ENCODE measurements at places on chromosomes 7 and 10.
A peak's percentile ranks its signal among the peaks of the same experiment; 100 is the strongest.

DNA sequence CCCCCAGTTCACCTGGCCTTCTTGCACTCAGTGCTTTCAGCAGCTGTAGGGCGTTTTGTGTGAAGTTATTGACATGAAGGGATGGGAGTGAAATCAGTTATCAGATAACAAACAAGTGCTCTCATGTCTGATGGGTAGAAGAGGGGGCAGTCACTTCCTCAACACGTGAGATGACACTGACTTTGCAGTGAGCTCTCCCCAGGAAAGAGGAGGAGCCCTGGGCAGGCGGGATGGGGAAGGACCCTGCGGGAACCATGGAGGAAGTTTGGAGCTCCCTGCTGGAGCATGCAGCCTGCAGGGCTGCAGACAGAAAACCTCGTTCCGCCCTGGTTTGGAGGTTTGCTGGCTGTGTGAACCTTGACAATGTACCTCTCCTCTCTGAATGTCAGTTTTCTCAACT, 38.7 kb downstream of the GPR26 start:
- DNase-seq: no peak

GRCh38 chr7:30743371-30744074, 8.4 kb upstream of the INMT start:
- DNase-seq: no peak

- no peak for DNase-seq
Observed at GRCh38 chr10:64505501-64505900, 984.3 kb downstream of the REEP3 start.

DNA sequence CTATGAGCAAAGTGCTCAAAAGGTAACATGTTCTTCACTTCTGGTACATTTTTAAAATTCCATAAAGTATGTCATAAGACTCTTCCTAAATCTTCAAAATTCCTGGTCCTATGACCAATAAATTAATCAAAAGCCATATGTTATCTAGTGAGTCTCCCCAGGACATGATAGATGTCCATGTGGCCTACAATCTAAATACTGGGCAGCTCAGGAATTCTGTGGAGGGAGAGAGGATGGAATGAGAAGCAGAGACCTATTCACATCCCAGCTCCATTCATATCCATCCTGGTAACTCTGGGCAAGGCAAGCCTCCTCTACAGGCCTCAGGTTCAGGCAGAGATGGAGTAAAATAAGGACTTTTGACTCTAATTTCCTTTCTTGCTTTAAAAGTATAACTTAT, 224.8 kb downstream of the MTERF1 start:
- no peak for DNase-seq

GRCh38 chr10:110399106-110399964, 94.6 kb upstream of the SMNDC1 start:
- no peak for DNase-seq

DNA sequence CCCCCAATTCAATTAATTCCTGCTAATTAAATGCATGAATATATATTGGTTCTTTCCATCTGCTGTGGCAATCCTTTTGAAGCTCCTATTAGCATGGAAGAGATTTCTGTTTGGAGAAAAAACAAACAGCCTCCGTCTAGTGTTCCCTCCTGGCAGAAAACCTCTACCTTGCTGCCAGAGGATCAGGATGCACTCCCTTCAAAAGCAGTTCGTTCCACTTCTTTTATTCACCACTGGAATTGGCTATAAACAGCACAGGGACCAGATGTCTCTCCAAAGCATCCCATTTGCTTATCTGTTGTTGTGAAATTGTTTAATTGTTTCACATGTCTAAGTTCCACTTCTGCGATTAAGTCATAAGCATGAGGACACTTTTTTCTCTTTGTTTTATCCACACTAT, 77.8 kb upstream of the PTN start:
- DNase-seq: no peak

GRCh38 chr7:55124989-55125875, 106.4 kb downstream of the EGFR start:
- DNase-seq: no peak

DNA sequence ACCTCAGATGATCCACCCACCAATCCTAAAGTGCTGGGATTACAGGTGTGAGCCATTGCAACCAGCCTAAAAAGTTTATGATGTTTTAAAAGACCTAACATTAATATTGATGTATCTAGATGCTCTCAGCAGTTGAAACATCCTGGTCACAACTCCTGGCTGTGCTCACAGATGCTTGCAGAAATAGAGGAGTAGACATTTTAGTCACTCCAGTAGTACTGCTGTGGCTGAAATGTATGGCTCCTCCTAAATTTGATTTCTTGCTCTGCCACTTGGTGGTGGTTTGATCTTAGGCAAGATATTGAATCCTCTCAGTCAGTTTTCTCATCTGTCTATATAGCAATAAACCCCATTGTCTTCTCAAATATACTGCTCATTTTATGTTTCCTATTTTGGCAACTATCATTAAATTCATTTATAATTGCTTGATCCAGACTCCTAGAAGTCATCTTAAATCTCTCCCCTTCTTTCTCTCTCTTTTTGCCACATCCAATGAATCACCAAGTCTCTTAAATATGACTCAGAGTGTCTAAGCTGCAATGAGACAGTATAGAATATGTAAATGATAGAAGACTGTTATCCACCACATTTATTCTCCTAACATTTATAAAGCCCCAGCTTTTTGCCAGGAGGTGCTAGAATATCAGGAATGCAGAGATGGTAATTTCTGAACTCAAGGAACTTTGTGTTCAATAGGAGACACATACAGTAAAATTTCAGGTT, 78.1 kb upstream of the NRBF2 start:
- no peak for DNase-seq

- DNase-seq: no peak
Observed at GRCh38 chr10:50438049-50438936, 185.5 kb downstream of the SGMS1 start.

DNA sequence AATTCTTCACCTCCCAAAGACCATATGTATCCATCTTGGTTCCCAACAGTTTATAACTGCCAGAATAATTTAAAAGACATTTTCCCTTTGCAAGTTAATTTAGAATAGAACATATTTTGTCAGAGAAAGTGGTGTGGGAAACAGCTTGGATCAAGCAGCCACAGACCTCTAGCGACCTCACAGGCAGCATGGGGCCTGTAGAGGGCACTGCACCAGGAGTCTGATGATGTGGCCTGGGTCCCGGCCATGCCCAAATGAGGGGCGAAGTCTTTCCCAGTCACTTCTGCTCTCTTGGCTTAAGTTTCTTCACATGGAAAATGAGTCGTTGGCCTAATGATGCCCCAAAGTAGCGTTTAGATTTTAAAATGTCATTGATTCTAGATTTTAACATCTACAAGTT, 243.2 kb downstream of the SDK1 start:
- DNase-seq: no peak

GRCh38 chr7:101170617-101171441, 5.5 kb upstream of the VGF start:
- no peak for DNase-seq

DNA sequence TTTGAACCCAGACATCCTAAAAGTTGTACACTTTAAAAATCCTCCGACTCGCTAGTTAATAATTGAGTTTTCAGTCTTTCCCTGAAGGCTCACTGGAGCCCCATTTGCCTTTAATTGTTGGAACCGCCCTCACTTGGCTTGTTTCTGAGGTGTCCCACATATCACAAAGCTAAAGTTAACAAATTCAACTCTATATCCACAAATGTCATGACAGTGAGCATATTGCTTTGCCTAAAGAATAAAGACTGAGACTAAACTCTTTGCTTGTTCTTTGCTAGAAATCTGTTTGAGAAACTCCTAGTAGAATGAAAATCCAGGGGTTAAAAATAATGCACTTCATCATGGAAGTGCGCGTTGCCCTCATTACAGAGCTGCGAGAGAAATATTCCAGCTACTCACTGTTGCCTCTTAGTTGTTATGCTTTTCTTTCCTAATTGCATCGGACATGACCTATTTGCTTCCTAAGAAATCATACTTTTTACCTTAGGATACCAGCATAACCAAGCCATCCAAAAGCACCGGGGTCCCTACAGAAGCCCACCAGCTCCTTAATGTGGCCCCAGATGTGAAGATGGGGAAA, 752 bp downstream of the THSD7A start:
- DNase-seq: no peak

GRCh38 chr7:38323156-38323555, 49.7 kb upstream of the TARP start:
- DNase-seq: no peak

- DNase-seq: no peak
Observed at GRCh38 chr7:1520539-1521234, 9.8 kb upstream of the MAFK start.

- DNase-seq: no peak
Observed at GRCh38 chr10:77256346-77256745, 381.3 kb downstream of the KCNMA1 start.

- DNase-seq: peak; percentile 81
Observed at GRCh38 chr7:48109848-48110663, 21.0 kb downstream of the UPP1 start.

GRCh38 chr7:128104108-128104742, 73.0 kb upstream of the LRRC4 start:
- DNase-seq: no peak

DNA sequence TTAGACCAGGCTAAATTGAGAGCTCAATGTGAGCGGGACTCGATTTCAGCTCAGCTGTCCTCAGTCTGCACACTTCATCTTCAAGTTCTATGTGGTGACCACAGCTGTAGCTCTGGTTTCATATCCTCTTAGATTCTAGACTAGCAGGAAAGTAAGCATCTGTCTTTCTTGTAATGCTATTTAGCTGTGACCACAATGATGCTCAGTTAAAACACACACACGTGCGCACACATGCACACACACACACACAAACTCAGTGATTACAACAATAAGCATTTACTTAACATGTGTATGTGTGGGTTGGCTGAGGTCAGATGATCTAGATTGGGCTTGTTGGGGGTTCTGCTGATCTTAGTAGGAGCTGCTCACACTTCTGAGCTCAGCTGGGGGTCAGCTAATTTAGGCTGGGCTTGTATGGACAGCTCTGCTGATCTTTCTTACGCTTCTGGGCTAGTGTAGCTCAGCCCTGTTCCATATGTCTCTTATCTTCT, 82.5 kb downstream of the ZNF365 start:
- no peak for DNase-seq

DNA sequence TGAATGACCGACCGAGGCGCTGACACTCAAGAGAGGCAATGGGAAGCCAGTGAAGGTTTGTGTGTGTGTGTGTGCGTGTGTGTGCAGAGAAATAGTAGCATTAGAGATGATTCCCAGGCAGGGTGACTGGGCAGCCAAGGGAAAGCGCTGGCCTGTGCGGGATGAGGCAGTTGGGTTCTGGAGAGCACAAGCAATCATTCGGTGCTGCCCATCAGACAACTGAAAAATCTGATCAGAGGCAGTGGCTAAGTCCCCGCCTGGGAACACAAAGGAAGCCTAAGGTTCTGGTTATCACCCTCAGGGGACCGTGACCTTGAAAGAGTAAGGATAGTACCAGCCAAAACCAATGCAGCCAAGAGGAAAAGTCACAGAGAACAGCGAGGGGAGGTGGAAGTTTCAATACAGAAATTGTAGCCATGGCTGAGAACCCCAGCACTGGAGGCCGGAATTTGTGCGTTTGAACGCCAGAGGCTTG, 868 bp upstream of the PDCD4 start:
- no peak for DNase-seq

GRCh38 chr7:38507384-38507783, 123.8 kb downstream of the AMPH start:
- no peak for DNase-seq

DNA sequence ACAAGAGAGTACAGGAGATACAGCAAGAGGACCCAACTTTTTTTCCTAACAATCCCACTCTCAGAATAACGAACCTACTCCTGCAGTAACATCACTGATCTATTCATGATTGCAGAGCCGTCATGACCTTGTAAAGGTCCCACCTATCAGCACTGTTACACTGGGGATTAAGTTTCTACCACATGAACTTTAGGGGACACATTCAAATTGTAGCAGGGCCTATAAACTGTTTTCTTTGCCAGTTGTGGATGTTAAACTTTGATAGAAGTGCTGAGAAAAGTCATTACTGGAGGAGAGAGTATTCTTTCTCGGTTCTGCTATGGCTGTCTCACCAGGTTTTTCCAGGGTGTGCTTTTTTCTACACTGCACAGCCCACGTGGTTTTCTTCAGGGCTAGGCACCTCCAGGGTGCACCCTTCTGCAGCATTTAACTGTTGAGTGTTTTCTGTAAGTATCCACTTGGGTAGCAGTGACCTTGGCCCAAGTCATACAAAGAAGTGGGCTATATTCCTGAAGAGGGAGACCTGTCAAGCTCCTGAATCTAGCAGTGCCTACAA, 131.6 kb upstream of the AHR start:
- DNase-seq: no peak

GRCh38 chr7:129213828-129214227, 11.0 kb upstream of the AHCYL2 start:
- DNase-seq: no peak

- DNase-seq: no peak
Observed at GRCh38 chr10:51010977-51011376, 63.3 kb upstream of the PRKG1 start.

- DNase-seq: no peak
Observed at GRCh38 chr7:142455392-142455791, 197.5 kb upstream of the PRSS58 start.

DNA sequence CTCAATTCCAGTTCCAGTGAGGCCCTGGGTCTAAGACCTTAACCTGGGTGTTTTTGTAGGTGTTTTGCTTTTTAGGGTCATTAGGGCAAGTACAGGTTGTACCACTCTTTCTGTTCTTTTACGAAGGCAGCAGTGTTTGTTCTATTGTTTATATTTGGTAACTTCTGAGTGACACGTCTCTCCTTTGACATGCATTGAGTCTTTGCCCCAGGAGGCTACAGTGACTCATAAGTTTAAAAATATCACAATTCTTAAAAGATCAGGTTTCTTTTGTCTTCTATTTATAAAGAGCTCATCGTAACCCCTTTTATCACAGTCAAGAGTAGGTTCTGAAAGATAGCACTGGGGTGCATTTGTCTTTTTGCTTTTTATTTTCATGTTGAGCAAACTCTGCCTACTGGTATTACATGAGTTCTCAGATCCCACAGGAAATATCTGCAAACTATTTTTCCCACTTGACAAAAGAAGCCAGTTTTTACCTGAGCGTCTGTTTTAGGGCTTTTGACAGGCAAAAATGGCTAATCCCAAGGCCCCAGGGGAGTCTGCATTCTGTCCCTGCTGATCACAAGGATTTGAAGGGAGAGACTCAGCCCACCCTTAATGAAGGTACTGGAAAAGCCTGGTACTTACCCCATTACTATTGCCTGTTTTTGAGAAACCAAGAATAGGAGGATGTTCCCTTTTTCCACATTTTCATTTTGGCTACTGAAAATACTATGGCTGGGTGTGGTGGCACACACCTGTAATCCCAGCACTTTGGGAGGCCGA, 7.9 kb downstream of the NUDT13 start:
- no peak for DNase-seq

DNA sequence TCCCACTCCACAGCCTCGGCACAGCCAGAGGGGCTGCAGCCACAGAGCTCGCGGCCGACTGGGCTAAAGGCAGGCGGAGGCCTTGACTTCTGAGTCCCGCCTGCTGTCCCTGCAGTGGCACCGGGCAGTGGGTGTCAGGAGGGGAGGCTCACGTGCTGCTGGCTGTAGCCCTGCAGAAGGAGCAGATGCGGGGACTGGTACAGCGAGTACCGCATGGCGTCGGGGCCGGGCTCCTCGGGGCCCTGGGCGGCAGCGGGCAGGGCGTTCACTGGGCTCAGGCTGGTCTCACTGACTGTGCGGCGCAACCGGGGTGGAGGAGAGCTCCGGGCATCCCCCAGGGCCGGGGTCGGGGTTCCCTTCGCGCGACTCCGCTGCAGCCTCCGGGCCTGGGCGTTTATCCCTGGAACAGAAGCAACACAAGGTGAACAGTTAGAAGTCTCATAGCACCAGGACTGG, 25.6 kb downstream of the PAPOLB start:
- DNase-seq: no peak

- no peak for DNase-seq
Observed at GRCh38 chr7:102992938-102993717, 80.3 kb downstream of the LRRC17 start.
